Suprapubic skin (tissue), 4 donors: ENCODE measurements at places on chromosomes 3 and 15. TPM values are rescaled to one million over a fixed set of nuclear protein-coding genes. Genes with fewer than 3 reads are reported as not detected.

The ADAMTS17 gene
- 7.6 TPM for total RNA-seq

The TRPC1 gene
- 12.0 TPM for total RNA-seq

The SPESP1 gene
- total RNA-seq, result 1.2 TPM

The WDR49 gene
- total RNA-seq, result not detected

The TMC3 gene
- total RNA-seq, result not detected

The TNFAIP8L3 gene
- 30.0 TPM for total RNA-seq

The SLC2A2 gene
- total RNA-seq, result 2.0 TPM

The PP2D1 gene
- total RNA-seq, result not detected

The TMIE gene
- total RNA-seq, result 0.72 TPM

DNA sequence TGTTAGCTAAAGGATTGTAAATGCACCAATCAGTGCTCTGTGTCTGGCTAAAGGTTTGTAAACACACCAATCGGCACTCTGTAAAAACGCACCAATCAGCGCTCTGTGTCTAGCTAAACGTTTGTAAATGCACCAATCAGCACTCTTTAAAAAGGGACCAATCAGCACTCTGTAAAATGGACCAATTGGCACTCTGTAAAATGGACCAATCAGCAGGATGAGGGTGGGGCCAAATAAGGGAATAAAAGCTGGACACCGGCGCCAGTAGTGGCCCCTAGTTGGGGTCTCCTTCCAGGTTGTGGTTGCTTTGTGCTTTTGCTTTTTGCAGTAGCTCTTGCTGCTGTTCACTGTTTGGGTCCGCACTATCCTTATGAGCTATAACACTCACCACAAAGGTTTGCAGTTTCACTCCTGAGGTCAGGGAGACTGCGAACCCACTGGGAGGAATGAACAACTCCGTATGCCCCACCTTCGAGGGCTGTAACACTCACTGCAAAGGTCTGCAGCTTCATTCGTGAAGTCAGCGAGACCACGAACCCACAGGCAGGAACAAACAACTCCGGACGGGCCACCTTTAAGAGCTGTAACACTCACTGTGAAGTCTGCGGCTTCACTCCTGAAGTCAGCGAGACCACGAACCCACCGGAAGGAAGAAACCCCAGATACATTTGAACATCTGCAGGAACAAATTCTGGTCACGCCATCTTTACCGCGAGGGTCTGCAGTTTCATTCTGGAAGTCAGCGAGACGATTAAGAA lies 1.1 kb upstream of the SUCLG2 start:
- DNase-seq, result peak; percentile 63

- DNase-seq, result no peak
These were observed 172.7 kb upstream of the TRIM42 start for GRCh38 chr3:140505213-140505612.

DNA sequence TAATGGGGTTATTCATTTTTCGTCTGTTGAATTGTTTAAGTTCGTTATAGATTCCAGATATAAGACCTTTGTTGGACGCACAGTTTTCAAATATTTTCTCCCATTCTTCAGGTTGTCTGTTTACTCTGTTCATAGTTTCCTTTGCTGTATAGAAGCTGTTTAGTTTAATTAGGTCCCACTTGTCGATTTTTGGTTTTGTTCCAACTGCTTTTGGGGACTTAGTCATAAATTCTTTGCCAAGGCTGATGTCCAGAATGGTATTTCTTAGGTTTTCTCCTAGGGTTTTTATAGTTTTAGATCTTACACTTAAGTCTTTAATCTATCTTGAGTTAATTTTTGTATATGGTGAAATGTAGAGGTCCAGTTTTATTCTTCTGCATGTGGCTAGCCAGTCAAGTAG lies 58.9 kb upstream of the ZNF280D start:
- no peak for DNase-seq

DNA sequence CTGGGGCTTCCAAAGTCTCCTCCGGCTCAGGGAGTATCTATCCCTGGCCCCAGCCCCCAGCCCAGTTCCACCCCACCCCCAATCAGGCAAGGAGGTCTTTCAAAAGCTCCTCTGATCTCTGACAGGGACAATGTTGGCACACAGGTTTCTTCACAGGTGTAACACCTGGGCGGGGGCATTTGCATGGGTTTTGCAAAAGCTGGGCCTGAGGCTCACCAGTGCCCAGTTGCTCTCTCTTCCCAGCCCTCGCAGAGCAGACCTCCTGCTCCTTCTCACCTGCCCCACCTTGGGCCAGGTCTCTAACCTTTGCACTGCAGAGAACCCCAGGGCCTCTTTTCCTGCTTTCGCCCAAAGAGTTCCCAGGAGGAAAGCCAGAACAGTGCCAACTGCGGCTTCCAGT lies 8.6 kb upstream of the CSK start:
- DNase-seq, result no peak

DNA sequence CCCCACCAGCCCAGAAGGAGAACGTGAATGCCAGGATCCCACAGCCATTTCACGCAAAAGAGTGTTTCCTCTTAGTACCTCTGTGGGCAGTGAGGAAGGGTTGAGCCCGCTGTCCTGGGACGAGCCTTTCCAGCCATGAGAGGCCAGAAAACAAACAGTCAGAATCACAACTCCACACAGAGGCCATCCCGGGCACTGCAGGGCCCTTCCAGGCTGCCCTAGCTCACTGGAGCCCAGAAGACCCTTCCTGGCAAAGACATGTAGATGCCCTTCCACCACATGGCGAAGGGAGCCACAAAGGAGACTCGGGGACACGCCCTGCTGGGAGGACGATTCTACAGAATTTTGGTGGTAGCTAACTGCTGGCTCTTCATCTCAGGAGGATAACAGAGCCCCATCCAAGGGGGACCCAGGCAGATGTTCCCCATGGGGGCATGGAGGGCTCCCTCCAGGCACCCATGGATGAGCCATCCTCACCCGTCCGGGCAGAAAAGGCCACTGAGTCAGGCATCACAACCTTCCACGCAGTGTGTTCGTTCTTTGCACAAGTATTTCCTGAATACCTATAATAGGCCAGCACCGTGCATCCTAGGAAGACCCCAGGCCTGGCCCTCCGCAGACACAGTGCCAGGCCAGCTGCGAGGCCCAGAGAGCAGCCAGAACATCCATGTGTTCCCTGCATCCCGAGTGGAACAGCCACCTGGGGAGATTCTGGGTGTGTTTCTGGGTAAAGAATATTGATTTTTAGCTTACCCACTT lies 47.2 kb downstream of the SLC12A8 start:
- no peak for DNase-seq

DNA sequence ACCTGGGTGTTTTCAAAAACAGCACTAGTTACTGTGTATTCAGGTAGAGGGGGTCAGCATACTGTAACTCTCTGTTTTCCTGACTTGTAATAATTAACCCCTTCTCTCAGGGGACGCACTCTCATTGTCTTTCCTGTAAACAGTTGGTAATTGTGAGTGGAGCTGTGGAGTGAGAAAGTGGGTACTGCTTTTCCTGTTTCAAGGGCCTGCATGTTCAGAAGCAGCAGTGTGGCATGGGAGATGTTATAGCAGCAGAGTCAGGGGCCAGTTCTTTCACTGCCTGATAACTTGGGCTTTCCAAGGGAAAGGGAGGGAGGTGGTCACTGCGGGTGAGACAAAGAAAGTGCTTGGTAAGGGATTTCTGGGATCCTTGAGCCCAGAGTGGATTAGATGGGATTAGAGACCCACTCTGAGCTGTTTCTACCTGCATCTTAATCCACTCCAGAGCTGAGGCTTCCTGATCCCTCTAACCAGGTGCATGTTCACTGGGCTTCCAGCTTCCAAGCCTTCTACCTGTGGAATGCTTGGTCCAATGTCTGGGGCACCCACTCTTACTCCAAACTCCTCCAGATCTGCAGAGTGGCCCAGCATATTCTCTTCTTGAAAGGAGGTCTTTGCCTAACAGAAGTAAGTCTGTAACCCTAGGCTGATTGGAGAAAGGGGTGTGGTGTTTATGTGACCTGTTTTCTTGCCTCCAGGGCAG lies 105.2 kb downstream of the RPLP1 start:
- DNase-seq, result no peak

GRCh38 chr3:5510300-5510699 lies 322.8 kb downstream of the EDEM1 start:
- no peak for DNase-seq

- no peak for DNase-seq
These were observed 315.8 kb downstream of the NTRK3 start for GRCh38 chr15:87940768-87941167.

GRCh38 chr15:89776274-89777072 lies at the start of gene MESP2:
Gene MESP2, plus strand, starts transcription at chr15:89776332. Its CDS starts 26 bp downstream, at chr15:89776358.
- peak; percentile 93 for DNase-seq

GRCh38 chr3:79183496-79183895 lies 584.3 kb downstream of the ROBO1 start:
- no peak for DNase-seq

DNA sequence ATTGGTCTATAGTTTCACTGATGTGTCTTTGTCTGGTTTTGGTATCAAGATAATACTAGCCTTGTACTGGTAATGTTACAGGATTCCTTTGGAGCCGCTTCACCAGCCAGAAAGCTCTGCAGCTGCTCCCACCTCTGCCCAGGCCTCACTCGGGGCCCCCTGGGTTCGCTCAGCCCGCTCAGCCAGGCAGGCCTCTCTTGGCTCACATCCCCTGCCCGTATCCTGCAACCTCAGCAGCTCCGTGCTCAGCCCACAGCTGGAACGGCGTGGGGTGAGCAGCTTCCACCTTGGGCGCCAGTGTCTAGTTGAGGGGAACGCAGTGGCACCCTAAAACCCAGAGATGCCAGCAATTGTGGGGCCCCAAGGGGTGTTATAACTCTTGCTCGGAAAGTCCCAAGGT lies 429.7 kb upstream of the ROBO2 start:
- DNase-seq, result no peak

DNA sequence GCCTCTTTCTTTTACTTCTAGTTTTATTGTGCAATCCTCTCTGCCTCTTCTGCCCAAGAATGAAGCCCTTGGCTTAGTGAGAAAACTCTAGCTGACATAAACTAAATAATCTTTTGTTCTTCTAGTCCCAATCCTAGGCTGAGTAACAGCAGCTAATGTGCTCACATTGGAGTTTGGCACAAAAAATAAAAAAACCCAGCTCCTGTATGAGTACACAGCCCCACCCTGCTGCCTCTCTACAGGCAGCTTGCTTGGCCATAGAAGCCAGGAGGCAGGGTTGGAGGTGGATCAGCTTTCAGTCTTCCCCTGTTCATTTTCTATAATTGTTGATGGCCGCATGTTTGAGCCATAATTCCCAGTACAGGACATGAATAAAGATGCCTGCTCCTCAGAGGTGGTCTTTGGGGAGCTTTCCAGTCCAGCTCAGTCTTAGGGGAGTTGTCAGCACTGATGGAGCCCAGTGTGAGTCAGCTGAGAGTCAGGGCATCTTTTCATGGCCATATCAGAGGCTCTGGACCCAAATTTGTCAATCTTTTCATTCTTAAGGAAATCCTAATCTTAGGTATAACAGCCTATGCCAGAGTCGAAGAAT lies 46.7 kb downstream of the RTP1 start:
- no peak for DNase-seq

DNA sequence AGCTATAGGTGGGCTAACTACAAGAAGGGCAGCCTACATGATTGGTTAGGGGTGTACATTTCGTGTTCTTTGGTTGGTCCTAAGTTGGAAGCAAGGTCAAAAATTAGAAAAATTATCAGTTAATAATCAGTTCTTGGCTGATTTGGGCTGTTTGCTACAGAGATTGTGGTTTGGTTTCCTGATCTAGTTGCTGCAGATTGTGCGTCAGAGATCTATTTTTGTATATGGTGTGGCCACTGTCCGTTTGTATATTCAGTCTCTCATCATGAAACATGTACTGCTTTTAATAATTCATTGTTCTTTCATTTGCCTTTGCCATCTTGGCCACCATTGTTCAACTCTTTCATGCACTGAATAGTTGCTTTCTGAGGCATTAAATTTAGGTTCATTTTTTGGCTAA lies 80.9 kb downstream of the LRRC3B start:
- no peak for DNase-seq

DNA sequence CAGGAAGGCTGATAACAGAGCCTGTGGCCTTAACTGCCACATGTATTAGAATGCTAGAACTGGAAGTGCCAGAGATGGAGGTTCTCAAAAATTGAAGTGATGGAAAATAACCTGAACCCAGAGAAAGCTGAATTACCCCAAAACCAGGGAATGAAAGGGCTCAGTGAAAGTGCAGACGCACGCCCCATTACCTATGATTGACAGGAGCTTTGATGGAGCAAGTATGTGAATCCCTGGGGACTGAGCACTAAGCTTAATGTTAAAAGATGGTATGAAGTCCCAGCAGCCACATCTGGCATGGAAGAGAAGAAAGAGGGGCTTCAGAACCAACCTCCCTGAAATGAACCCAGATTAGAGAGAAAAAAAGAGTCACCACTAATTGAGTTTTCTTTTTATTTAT lies 118.4 kb upstream of the FHIT start:
- no peak for DNase-seq

DNA sequence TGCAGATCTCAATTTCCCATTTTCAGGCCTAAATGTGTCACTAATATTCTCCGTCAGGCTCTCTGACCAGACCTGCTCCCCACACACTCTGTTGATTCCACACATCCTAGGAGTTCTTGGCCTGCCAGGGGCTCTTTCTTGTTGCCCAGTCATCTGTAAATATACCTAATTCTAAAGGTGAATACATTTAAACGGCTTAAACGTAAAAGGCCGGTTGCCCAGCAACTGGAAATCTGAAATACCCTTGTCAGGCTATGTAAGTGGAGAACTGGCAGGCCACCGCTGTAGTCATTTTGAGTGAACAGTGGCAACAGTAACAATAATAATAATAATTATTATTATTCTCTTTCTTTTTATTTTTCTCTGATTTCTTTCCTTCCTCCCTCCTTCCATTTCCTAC lies 302.7 kb downstream of the AGBL1 start:
- no peak for DNase-seq

GRCh38 chr15:57183614-57184344 lies 192.5 kb upstream of the CGNL1 start:
- no peak for DNase-seq

- DNase-seq, result no peak
These were observed 400.4 kb downstream of the LPP start for GRCh38 chr3:188554404-188554803.

GRCh38 chr3:32844914-32845313 lies 27.1 kb downstream of the TRIM71 start:
- DNase-seq, result no peak

DNA sequence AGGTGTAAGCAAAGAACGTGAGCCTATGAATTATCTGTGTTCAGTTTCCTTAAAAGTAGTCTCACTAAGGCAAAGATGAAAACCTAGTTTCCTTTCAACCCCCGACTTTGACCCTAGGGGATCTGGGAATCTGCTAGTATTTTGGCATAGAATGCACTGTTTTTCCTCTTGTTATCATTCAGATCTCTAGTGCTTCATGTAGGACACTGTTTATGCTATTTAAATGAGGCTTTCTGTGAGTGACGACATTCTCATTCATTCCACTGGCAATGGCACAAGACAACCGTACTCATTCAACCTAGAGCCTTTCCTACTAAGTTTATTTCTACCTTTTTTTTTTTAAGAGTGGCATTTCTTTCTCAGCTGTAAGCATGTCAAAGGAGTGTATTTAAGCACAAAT lies 67.0 kb downstream of the CHAC1 start:
- no peak for DNase-seq

DNA sequence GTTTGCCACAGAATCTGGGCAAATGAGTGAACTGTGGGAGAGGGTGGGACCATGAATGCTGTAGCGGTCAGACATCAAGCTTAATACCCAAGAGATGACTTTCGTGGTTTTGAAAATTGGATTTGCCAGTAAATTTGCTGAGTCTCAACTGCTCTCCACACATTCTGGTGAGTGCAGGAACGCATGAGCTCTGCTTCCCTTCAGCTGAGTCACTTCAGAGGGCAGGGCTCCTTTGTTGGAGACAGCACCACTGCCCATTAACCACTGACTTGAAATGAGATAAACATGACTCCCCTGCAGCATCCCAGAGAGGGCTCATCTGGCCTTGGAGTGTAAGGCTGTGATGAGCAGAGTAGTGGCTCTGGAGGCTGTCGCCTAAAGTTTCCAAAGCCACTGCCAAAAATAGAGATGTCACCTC lies 22.6 kb downstream of the RARRES1 start:
- DNase-seq, result no peak
